ENCODE measurements at places on chromosomes 2 and 18.

DNA sequence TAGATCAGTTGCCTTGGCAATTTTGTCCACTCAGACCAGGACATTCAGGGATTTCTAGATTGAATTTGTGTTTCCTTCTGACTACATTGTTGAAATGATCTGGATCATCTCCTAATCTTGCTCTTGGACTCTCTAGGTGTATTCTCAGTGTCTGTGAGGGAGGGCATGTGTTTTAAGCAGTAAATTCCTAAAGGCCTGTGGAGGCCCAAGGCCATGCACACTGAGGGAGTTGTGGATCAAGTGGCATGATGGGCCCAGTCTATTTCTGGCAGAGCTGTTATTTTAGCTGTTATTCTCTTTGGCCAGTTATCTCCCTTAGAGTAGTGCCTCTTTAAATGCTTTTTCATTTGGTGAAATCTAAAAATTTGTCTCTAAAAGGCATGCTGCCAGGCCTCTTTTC, 144.9 kb downstream of the RPIA start:
- no peak for DNase-seq

- no peak for DNase-seq
Observed at GRCh38 chr2:217106650-217107014, 246.8 kb upstream of the TNP1 start.

DNA sequence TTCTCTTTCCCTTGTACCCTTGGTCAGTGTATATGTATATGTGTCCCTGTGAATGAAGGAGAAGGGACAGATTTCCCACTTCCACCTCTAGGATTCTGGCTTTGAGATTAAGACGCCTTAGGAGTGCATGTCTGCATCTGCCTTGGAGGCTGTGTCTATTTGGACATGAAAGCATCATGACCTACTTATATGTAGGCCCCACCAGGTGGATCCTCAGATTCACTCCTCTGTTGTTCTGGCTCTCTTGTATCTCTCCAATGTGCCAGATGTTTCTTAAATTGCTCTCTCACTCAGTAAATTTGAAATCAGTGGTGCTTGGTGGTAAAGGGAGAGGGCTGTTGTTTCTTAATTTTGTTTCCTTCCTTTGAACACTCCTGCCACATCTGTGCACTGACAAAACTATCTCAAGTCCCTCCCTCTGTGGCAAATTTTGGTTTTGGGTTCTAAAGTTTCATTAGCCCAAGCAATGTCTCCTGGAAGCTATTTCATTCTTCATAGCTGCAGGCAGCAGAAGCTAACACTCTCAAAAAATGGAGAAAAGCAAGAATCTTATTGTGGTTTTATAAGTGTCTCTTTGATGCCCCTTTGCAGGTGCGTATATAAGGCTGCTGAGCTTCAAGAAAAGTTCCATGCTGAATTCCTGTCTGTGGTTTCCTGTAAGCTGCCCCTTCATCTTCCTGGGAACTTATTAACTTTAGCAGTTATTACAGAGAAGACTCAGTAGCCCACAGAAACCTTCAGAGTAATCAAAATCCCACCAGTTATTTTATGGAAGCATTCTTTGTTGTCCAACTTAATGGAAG, 179.7 kb upstream of the SETBP1 start:
- no peak for DNase-seq

- DNase-seq, result no peak
Observed at GRCh38 chr18:39464006-39464405, 1898.4 kb upstream of the CELF4 start.

DNA sequence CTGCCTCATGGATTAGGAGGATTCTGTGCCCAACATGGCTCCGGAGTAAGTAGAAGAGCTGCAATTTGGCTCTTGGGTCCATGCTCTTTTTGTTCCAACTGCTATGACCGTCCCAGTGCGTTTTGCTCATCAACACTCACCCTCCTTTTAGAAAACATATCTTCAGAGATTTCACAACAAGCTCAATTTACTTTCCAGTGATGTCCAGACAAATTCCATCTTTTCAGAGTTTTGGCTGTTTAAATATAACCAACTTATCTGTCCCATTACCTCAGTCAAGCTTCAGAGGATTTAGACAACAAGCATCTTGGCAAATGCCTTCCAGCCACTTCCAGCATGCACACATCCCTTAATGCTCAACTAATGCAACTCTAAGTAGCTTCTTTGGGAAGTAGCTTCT, 6.9 kb upstream of the SLC14A2 start:
- DNase-seq, result no peak

DNA sequence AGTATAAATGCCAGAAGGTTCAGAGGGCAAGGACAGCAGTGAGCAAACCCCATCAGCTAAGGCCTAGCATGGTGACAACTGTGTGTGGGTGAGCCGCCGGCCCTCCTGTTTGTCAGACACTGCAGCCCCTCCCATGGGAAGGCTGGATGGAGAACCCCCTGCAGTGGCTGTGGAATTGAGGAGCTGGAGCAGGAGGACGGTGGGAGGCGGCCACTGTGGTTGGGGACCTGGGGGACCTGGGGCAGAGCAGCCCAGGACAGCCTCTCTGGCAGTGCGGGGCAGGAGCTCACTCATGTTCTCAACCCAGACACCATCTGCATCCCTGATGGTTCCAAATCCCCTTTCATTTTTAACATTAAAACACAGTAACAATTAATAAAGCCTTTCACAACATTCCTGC, 68.8 kb downstream of the TSHZ1 start:
- DNase-seq, result no peak

DNA sequence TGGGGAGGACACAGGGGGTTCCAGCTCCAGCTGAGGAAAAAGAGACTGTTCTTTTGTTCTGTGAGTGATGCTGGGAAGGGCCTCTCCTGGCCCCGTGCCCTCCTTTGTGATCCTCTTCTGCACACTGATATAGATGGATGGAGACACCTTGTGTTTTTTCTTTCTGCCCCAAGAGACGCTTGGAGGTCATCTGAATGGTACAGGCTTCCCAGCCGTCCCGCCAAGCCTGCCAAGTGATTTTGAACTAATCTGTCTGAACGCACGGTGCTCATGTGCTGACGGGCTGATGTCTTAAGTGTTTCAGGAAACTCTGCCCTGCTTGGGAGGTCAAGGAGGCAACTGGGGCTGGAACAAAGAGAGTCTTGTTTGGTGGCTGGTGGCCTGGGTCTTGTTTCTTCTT, 57.5 kb downstream of the KIF5C start:
- no peak for DNase-seq

- DNase-seq, result no peak
Observed at GRCh38 chr2:113977660-113978523, 88.0 kb downstream of the ACTR3 start.

DNA sequence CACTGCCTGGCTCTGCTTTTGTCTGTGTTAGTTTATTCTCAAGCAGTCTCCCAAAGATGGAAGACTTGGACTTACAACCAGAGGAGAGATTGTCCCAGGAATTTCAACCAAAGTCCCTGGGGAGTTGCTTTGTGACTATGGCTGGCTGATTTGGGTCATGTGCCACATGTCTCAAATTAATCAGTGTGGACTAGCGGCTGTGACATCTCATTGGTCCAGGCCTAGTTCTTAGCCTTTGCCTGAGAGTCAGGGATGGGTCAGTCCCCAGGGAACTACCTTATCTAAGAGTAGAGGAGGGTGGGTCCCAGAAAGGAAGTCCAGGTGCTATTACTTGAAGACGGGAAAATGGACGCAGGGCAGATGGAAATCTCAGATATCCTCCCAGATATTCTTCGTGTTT, 217.1 kb downstream of the ACKR3 start:
- no peak for DNase-seq

- no peak for DNase-seq
Observed at GRCh38 chr2:63555931-63556330, 32.3 kb downstream of the WDPCP start.

GRCh38 chr2:47675196-47675825, 107.6 kb upstream of the MSH6 start:
- DNase-seq, result no peak

DNA sequence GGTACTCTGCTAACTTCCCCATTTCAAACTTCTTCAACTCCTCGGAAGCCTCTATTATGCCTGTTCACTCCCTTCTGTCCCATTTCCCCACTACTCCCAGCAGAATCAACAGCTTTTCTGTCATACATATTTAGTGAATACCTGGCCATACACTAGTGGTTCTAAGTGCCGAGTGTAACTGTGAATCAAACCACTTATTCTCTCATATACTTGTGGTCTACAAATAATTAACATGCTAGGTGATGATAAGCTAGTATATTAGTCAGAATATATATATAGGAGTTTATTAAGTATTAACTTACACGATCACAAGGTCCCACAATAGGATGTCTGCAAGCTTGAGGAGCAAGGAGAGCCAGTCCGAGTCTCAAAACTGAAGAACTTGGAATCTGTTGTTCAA, 150.7 kb downstream of the CCDC102B start:
- DNase-seq, result no peak

DNA sequence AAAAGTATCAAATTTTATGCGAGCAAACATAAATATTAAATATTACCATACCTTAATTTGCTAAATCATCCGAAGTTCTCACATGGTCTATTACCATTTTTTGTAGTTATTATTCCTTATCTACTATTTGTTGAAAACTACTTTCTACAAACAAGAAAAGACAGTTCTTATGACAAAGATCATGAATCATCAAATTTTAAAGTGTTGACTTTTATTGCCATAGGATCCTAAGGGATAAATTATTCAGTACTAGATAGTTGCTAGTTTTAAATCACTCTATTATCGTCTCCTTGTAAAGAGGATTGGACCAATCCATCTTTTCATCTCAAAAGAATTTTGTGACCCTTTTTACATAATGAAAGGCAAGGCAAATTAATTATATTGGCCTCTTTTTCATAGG, 523.6 kb upstream of the TMEFF2 start:
- no peak for DNase-seq

- DNase-seq, result no peak
Observed at GRCh38 chr2:66370824-66371223, 64.1 kb upstream of the MEIS1 start.

DNA sequence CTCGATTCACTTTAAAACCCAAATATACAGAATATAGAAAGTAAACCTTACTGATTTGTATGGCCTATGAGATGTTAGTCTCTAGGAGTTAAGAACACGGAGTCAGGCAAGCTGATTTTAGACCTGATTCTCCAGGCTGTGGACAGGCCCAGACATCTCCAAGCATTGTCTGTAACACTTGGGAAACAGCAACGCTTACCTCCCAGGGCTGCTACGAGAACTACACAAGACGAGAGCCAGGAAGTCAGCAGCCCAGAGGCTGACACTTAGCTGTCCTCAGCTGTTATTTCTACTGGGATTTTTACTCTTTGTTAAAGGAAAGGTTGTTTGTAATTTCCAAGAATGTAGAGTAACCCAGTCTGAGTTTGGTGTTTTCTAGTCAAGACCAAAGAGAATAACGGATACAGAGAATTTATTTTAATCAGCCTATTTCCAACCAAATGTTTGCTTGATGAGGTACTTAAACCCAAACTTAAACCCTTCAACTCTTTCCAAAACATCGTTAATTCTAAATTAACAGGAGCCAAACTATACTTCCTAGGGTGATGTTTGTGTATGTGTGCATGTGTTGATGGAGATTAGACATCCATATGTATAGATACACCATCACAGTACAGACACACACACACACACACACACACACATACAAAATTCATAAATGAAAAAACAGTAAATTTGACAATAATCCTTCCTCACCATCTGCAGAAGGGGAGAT, 123.4 kb downstream of the LAMA1 start:
- DNase-seq, result no peak

All from GM19239 (cell line).